SHP77 (cell line): ENCODE measurements at places on chromosomes 2 and 18.

DNA sequence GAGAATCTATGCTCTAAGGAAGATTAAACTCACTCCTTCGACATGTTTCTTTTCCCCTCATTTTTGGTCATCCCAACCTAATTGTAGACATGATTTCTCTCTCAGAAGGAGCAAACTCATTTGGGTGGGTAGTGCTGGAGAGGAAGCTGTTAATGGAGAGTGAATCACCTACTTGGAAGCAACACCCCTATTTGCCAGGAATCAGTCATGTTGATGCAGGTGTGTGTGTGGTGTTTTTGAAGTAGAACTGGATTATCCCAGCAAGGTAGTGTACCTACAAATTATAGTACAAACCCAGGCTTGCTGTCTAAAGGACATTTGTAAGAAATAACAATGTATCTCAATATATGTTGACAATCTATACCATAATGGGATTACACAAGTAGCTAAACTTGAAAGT, 186.4 kb downstream of the EPHA4 start:
- DNase-seq = no peak

DNA sequence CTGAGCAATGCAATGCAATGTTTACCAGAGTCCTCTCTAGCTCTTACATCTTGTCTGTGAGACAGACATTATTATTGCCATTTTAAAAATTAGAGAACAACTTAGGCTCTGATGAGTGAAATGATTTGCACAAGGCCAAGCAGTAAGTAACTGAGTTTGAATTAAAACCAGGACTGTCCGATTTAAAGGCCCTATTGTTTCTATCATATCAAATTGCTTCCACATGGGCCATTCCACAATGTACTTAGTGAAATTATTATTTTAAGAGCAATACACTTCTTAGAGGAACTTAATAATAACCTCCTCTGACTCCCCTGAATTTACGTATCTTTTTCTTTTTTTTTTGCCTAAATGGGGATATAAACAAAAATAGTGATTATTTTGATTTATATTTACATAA, 64.6 kb downstream of the PLCL1 start:
- DNase-seq = no peak

DNA sequence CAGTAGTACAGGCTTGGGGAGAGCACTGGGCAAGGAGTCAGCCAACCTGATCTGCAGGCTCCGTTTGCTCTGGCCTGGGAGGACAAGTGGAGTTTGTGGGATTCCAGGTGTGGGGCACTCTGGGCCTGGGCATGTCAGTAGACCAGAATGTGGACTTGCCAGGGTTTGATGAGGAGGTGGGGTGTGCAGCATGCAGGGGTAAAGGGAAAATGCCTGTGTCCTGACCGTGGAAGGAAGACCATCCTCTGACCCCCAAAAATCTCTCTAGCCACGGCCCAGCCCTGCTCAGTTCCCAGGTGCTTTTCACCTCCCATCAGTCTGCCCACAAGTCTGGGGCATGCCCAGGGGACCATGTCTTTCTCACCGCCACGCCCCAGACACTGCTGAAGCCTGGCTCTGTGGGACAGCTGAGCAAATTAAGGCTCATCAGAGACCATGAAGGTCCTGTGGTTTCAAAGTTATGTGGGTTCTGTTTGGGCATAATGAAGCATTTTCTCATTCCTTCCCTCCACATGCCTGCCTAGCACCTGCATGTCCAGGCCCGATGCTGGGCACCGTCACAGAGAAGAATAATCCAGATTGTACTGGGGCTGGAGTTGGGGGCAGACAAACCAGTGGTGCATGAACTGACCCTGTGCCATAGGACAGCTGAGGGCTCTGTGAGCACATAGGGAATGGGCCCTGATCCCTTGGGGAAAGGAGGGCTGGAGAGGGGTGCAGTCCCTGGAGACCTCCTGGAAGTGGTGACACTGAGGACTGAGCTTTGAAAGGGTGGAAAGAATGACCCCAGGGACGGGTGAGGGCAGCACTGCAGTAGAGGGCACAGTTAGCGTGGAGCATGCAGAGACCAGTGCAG, 6.5 kb upstream of the KCNF1 start:
- no peak for DNase-seq

DNA sequence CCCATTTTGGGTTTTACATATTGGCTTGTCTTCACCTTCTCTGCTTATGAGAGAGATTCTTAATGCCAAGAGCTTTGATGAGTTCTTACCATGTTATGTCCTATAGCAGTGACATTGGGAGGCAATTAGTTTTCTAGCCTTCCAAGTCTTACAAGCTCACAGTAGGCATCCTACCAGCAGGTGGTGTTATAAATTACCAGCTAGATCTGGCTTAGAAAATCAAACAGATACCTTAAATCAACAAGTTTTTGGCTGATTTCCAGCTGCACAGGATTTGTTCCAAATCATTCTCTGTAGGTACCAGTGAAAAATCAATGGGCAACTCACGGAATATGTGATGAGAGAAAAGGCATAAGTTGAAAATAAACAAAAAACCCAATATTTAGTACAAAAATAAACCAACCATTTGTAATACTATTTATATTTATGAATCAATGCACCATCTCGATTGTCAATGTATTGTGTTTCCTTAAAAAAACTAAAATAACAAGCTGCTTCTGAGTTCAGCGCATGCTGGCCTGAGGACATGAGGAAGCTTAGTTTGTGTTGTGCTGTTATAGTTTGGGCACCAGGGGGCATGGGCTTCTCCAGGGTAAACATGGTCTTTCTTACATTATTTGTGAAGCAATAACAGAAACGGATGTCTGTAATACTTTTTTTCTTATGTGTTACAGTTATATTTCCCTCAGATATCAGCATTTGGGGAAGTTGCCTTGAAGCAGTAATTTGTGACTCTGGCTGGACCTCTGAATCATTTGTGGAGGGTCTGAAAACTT, 34.1 kb upstream of the NXPH2 start:
- peak; percentile 13 for DNase-seq

DNA sequence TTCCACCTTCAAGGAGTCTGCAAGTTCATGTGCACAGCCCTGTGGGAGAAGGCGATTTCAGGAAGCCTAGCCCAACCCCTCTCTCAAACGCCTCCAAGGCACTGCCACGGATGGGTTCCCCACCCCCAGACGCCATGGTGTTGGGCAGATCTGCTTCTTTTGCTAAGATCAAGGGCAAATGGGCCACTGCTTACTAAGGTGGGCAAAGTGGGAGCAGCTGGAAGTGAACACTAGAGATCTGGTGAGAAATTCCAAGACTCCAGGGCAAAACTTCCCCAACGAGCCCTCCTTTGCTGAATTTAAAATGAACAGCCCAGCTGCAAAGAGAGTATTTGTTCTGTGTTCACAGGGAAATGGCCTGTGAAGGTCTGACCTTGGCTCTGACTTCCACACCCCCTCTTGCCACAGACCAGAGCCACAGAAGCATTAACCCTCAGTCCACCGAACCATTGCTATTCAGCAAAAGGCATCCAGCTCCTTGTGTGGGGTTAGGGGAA, 45.1 kb upstream of the ZBTB7C start:
- DNase-seq = no peak

DNA sequence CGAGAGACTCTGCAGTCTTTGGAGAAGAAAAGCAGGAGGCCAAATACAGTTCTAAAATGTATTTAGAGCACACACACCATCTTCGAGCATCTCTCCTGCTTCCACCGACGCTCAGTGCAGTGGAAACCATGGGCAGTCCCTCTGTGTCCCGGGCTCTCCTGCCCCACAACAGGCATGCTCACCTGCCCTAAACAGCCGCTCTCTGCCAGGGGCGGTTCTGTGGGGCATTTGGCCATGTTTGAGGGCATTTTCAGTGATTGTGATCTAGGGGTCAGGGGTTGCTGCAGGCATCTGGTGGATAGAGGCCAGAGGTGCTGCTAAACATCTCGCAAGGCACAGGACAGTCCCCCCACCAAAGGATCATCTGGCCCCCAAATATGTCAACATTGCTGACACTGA, 55.8 kb downstream of the EMX1 start:
- no peak for DNase-seq
